ENCODE measurements at places on chromosomes 7 and 10. TPM values are rescaled to one million over a fixed set of nuclear protein-coding genes. Genes with fewer than 3 reads are reported as not detected.

DNA sequence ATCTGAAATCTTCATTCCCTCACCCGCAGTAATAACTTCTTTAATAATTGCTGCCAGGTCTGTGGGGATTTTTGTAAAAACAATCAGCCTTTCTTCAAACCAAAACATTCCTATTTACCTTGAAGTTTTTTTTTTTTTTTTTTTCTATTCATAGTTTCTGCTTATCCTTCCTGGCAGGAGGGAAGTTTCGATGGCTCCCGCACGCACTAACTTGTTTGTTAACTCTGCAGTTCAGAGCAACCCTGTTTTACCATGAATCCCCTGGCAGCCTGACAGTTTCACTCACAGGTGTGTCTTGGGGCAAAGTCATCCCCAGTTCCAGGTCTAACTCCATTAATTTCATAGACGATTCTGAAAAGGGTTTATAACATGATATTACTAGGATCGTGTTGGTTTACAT lies 149.3 kb downstream of the KLF6 start:
- no peak for DNase-seq

DNA sequence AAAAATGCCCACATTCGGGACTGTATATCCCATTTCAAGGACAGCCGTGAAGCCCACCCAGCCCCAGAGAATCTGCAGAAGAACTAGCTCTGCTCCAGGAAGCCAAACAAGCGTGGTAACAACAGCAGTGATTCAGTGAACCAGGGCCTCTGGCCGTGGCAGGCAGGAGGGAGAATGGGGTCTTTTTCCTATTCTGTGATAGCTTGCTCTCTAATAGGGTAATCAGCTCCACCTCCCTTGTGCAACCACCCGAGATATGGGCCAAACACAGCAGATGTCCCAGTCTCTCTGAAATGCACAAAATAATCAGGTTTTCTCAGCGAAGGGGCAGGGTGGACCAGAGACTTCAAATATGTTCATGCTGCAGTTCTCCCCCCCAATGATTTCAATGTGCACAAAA lies 35.8 kb downstream of the CHST15 start:
- DNase-seq = no peak

GRCh38 chr7:31007634-31008033 lies 43.9 kb downstream of the GHRHR start:
- no peak for DNase-seq

GRCh38 chr7:91137788-91138368 lies 126.4 kb upstream of the FZD1 start:
- no peak for DNase-seq

- DNase-seq = no peak
Measured at GRCh38 chr7:88226886-88227516, 7.2 kb upstream of the SRI start.

DNA sequence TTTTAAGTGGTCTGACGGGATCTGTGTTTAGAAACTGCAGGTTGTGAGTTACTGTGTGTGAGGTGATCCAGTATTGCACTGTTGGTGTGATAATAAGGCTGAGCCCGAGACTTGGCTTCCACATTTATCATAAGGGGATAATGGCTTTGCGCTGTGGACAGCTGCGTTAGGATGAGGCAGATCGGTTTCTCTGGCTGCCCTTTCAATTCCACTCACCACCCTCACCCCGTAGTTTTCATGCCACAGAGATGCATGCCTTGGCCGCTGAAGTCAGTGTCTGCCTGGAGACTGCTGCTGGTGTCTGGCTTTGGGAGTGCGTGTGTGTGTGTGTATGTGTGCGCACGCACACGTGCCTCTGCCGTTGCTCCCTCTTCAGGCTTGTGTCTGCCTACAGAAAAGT lies 273.0 kb downstream of the CCDC3 start:
- DNase-seq = no peak

DNA sequence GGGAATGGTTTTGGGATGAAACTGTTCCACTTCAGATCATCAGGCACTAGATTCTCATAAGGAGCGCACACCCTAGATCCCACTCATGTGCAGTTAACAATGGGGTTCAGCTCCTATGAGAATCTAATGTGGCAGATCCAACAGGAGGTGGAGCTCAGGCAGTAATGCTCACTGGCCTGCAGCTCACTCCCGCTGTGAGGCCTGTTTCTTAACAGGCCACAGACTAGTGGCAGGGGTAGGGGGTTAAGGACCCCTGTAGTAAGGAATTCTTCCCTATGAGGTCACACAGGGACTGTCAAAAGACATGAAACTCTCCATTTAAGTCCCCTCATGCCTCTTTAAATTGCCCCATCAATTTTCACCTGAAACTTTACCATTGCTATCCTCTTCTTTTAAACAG lies 8.0 kb downstream of the HGF start:
- no peak for DNase-seq

- DNase-seq = no peak
Measured at GRCh38 chr10:4174197-4174596, 389.2 kb upstream of the KLF6 start.

DNA sequence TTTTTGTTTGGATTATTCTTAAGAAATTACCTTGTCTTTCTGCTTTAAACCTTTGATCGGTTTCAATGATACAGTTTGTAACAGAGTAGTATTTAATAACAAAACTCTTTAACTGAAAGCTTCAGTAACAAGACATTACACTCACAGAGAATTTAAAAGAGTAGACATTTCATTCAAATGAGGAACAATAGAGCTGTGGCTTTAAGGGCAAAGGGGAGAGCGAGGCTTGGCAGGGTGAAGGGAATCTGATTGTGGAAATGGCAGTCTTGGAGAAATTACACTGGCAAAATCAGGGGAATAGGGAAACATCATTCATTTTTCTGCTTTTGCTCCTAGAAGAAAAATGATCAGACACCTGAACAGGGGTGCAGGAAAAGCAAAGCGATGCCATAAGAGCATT lies 5.1 kb upstream of the HIPK2 start:
- no peak for DNase-seq

DNA sequence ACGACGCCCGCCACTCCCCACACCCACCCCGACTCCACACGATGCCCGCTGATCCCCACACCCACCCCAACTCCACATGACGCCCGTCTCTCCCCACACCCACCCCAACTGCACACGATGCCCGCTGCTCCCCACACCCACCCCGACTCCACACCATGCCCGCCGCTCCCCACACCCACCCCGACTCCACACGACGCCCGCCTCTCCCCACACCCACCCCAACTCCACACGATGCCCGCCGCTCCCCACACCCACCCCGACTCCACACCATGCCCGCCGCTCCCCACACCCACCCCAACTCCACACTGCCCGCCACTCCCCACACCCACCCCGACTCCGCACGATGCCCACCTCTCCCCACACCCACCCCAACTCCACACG lies 317.0 kb downstream of the DNAJB6 start:
- no peak for DNase-seq

GRCh38 chr7:65250697-65251395 lies 122.8 kb upstream of the ZNF92 start:
- no peak for DNase-seq

- DNase-seq = no peak
Measured at GRCh38 chr10:68075550-68076004, 494 bp upstream of the HERC4 start.

DNA sequence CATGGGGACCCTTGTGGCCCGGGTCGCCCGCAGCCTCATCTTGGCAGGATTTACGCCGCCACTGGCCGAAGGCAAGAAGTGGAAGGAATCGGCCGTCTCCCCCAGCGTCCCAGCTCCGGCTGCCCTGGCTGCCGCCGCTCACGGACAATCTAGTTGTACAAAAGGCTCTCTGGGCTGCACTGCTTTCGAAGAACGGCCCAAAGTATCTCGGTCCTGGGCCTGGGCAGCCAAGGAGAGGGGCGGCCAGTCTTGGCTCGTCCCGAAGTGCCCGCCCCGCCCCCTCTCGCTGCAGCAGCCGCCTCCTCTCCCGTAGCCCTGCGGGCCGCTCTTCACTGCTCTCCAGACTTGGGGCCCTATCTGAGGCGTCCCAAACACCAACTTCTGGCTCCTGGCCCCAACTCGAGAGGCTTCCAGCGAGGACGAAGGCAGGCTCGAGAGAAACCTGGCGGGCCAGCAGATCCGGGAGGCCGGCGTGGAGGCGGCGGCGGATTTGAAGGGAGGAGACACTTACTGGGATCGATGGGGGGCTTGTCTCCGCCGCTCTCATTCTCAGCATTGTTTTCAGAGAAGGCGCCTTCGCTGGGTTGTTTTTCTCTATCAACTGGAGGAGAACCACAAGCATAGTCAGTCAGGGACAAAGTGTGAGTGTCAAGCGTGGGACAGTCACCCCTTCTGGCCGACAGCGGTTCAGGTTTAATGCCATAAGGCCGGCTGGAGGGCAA lies 809 bp downstream of the HOXA9 start:
- no peak for DNase-seq

DNA sequence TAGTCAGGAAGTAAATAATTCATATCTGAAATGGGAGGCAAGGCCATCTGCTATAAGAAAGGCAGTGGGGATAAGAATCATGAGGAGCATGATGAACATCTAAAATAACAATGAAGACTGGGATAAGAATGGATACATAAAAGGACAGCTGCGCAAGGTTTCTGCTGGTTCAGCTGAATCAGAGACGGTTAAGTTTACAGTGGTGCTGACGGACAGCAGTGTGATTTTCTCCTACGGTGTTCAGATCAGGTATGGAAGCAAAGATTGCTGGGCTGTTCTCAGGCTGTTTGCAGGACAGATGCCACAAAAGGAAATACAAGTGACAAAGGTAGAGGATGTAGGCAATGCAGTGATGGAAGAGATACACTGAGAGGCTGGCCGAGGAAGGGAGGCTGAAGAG lies 8.4 kb downstream of the CYCS start:
- DNase-seq = no peak

DNA sequence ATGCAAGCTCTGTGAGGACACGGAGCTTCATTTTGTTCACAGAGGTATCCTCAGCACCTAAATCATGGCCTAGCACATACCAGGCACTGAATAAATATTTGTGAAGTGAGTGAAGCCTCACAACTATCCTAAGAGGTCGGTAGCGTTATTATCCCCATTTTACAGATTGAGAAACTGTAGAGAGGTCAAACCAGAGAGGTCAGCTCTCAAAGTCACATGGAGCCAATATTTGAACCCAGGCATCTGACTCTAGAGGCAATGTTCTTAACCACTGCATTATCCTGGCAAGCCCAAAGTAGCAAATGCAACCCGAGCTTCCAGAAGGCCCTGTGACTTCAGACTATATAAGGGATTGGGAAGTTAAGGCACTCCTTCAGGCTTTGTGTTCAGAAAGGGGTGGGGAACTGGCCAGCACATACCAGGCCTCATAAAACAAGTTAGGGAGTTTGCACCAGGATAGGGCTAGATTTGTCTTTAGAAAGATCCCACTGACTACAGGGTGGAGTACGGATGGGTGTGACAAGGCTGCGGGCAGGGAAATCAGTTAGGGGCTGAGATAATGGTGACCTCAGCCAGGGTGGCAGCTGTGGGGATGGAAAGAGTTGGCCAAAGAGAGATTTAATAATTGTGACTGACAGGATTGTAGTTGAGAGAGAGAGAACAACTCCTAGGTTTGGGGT lies 101.4 kb downstream of the TBXAS1 start:
- DNase-seq = no peak

DNA sequence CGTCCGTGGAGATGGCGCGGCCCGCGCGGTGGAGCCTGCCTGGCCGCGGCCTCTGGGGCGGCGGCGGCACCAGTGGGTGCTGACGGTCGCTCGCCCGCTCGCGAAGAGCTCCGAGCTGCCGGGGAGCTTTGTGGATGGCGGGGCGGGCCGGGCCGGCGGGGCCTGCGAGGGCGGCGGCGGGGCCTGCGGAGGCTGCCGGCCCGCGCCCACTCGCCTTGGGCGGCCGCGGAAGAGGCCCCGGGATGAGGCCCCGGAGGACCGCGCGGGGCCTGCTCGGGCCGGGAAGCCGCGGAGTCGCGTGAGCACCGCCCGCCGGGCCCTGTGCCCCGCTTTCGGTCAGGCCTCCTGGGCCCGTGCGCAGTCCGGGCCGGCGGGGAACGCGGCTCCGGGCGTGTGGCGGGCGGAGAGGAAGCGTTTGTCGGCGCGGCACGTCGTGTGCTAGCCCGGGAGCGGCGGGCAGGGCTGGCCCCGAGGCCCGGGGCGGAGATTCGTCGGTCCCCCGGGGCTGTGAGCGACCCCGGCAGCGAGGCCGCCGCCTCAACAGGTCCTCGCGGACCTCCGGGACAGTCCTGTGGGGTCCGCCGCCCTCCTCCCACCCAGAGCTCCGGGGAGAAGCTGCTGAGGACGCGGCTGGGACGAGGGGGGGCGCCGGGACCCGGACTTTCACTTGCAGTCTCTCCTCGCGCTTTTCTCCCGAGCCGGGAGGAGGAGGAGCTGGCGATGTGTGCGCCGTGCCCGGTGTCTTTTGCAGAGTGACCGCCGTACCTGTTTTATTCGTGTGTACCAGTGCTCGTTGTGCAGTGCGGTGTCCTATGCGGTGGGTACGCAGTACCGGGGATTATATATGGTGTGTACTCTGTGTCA lies 578 bp downstream of the ZMYND11 start:
- DNase-seq = peak; percentile 75

- no peak for DNase-seq
Measured at GRCh38 chr7:50826371-50827172, 43.9 kb upstream of the GRB10 start.

- no peak for DNase-seq
Measured at GRCh38 chr7:92766461-92767003, 69.8 kb downstream of the CDK6 start.

DNA sequence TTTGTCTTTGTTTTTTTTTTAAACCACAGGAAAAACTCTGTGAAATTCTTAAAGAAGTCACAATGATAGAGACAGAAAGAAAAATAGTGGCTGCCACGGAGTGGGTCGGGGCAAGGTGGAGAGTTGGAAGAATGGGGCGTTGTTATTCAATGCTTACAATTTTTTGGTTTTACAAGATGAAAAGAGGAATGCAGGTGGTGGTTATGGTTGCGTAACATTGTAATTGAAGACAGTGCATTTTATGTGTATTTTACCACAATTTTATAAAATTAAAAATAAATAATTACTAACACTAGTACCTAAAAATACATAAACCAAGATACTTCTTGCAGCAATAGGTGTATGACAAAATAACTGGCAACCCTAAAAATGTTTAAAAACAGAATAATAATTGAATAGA lies 76.9 kb upstream of the VOPP1 start:
- DNase-seq = no peak

DNA sequence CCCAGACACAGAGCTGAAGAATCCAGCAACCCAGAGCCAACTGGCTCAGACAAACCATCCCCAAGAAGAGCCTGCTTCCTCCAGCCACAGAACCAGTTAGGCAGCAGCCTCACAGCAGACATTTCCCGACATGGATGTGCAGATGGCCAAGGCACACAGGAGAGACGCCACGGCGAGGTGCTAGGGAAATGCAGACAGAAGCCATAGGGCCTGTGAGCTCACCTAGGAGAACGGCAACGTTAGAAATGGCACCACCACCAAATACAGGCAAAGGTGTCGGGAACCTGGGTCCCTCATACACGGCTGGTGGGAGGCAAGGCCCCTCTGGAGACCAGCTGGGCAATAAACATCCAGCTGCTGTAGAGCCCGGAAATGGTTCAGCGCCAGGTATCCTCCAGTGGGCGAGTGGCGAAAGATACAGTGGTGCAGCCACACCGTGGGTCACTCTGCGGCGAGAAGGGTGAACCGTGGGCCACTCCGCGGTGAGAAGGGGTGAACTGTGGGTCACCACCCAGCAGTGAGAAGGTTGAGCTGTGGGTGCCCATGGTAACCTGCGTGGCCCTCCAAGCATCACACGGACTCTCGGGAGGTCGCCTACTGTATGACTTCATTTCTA lies 31.2 kb downstream of the JAKMIP3 start:
- no peak for DNase-seq

Gene TRIL
- 2.6 TPM for total RNA-seq

Gene TAS2R5
- 4.2 TPM for total RNA-seq

Gene LLCFC1
- total RNA-seq = not detected

Gene SUN3
- not detected for total RNA-seq

Gene MYPN
- not detected for total RNA-seq

Gene C7orf33
- total RNA-seq = not detected

All from ovary (tissue), 10 donors.